Inflammatory macrophage treated with lipopolysaccharide for 1 hour (primary cell): ENCODE measurements at places on chromosomes 11 and 22.
A peak's percentile ranks its signal among the peaks of the same experiment; 100 is the strongest.

GRCh38 chr11:129427376-129427775 is 51.7 kb downstream of the BARX2 start:
- no peak for DNase-seq

DNA sequence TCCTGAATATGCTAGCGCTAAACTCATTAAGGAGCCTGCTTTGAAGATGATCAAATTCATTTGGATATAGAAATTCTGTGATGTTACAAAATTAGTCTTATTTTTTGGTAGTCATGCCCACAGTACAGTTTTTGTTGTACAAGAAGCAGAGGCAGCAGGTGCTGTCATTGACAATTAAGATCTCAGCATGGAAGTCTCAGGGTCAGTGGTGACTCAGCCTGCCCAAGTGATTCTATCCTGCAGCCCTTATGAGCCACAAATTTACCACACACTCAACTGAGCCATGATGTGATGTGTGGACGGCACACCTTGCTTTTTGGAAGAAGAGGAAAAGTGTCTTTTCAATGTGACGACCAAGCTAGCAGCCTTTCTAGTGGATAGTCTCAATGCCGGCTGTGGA is 153.6 kb upstream of the SORL1-AS1 start:
- DNase-seq = no peak

GRCh38 chr11:114097832-114098231 is 38.3 kb downstream of the ZBTB16 start:
- no peak for DNase-seq

GRCh38 chr11:109972939-109973338 is 120.3 kb upstream of the ZC3H12C start:
- DNase-seq = peak; percentile 93

DNA sequence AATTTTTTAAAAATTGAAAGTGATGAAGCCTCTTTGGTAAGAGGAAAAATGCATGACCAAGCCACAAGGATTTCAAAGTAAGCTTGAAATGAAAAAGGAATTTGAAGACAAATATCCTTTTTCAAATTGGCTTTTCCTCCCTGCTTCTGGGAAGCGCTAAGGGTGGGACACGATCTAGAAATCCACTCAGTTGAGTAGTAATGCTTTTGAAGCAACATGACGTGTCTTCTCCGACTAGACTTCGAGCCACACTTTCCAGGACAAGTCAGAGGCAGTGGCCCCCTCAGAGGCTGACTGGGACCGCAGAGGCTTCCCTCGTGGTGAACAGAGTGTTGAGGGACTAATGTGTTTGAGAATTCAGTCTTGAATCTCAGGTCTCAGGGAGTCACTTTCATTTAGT is 39.8 kb downstream of the KREMEN1 start:
- no peak for DNase-seq

GRCh38 chr11:76275446-76275845 is 69.1 kb upstream of the WNT11 start:
- DNase-seq = no peak

- DNase-seq = no peak
Measured at GRCh38 chr11:128365044-128365443, 222.3 kb downstream of the ETS1 start.

- DNase-seq = no peak
Measured at GRCh38 chr11:75263944-75264349, 23.4 kb downstream of the TPBGL start.

DNA sequence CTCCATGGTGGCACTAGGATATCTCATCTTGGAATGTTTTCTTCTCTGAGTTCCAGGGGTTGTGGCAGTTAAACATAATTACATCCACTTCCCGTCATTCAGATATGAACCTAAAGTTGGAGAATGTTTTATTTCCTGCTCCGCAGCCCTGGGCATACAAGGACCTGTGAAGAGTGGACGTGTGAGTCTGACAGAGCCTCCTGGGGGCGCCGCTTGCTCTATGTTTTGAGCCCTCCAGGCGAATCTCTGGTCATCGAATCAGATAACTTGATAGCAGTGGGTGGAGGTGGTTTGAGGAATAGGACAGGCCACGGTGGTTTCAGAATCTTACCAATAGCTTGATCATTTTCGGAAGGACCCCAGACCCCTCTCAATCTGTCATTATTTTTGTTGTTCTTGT is 174.2 kb downstream of the NTM start:
- DNase-seq = no peak

- DNase-seq = peak; percentile 54
Measured at GRCh38 chr22:22156716-22157347, 87.8 kb upstream of the VPREB1 start.

- DNase-seq = no peak
Measured at GRCh38 chr11:43558556-43559127, 121.9 kb upstream of the HSD17B12 start.
